ENCODE measurements at places on chromosomes 2 and 18. TPM values are rescaled to one million over a fixed set of nuclear protein-coding genes. Genes with fewer than 3 reads are reported as not detected.
A peak's percentile ranks its signal among the peaks of the same experiment; 100 is the strongest.

The SRD5A2 gene
- total RNA-seq: not detected

The RDH14 gene
- total RNA-seq: 22.3 TPM

The BMP10 gene
- total RNA-seq: not detected

The ITGA6 gene
- 40.5 TPM for total RNA-seq

The FAM237A gene
- total RNA-seq: not detected

The B3GNT7 gene
- 7.0 TPM for total RNA-seq

The ALLC gene
- total RNA-seq: not detected

The RGPD3 gene
- total RNA-seq: 0.09 TPM

GRCh38 chr2:221370076-221370856, 201.8 kb downstream of the EPHA4 start:
- DNase-seq: no peak

DNA sequence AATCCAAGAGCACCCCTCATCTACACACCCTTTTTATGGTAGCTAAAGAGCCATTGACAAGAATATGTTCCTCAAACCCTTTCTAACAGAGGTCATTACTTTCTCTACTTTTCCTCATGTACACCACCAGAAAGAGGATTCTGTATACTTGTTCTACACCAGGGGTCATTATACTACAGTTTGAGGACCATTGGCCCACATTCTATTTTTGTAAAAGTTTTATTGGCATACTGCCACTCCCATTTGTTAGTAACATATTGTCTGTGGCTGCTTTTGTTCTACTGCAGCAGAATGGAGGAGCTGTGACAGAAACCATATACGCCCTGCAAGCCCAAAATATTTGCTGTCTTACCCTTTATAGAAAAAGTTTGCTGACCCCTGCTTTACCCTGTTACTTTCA, 14.3 kb downstream of the HTR2B start:
- DNase-seq: no peak

DNA sequence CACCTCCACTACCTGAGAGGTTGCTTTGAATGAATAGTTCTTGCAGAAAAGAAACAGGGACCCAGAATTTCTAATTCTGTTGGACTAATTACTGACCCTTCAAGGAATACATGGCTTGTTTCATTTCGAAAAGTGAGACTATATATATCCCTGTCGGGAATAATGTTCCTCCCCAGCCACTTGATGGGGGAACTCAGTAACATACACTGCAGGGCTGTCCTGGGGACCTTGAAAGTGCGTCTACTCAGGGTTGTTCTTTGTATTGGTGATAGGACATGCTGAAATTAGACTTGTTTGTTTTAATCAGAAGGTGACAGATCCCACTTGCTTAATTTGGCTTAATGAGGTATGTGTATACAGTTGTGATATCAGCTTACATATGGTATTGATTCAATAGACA, 25.5 kb downstream of the MGAT5 start:
- no peak for DNase-seq

- DNase-seq: no peak
Observed at GRCh38 chr18:77111449-77111848, 21.1 kb downstream of the MBP start.

- DNase-seq: no peak
Observed at GRCh38 chr2:149924549-149925213, 337.1 kb upstream of the MMADHC start.

GRCh38 chr2:128750328-128751165, 431.9 kb upstream of the HS6ST1 start:
- DNase-seq: no peak

DNA sequence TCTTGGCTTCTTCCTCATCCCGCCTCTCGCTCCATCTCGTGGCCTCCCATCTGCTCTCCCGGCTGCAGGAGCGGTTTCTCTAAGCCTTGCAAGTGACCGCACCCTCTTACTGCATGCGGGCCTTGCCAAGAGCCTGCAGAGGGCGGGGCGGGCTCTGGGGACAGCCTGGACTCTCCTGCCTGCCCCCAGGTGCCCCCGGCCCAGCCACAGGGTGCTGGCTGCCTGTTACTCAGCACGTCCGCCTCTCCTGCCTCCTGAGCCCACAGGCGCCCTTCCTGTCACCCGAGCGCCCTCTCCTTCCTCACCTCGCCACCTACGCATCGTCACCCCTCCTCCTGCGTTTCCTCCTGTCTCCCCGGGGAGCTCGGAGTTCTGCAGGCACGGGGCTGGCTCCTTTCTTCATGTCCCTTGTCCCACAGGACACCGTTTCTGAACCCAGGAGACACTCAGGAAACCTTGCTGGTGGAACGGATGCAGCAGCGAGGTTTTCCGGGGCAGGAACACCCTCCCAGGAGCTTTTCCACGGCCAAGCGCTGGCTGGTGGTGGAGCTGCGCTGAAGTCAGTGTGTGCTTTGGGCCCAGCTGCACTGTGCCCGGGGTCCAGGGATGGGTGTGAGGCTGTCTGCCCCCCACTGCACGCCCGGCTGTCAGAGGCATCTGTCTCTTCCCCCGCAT, 28.5 kb downstream of the HPCAL1 start:
- DNase-seq: no peak

DNA sequence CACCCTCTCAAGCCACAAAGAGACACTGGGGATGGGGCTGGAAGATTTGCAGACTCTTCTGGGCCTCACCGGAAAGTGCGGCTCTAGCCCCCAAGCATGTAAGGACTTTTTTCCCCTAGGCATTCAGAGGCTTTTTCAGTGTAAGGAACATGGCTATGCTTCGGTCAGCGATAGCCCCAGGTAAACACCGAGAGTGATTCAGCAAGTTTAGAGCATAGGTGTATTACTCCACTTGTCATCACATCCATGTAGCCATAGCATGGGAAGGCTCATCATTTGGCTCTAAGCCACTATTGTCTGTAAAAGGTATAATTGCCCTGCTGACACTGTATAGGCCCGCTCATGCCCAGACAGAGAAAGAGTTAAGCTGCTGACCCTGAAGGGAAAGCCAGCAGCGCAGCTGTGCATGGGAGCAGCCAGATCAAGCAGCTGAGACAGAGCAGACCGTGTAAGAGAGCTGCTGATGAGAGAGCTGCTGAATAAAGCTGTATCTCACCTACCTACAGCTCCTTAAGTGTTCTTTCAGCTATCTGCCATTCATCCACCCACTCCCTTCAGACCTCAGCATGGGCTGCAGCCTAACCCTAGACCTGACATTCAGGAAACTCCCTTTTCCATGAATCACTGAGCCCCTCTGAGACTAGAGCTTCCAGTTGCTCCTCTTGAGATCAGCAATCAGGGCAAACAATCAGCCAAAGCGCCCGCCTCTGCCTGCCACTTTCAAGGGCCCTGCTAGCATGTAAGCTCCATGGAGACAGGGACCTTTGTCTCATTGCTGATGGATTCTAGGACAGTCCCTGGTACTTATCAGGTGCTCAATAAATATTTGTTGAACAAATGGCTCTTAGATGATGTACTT, 25.5 kb downstream of the LGALSL start:
- no peak for DNase-seq

- DNase-seq: no peak
Observed at GRCh38 chr18:26642440-26643348, 94.3 kb upstream of the KCTD1 start.

DNA sequence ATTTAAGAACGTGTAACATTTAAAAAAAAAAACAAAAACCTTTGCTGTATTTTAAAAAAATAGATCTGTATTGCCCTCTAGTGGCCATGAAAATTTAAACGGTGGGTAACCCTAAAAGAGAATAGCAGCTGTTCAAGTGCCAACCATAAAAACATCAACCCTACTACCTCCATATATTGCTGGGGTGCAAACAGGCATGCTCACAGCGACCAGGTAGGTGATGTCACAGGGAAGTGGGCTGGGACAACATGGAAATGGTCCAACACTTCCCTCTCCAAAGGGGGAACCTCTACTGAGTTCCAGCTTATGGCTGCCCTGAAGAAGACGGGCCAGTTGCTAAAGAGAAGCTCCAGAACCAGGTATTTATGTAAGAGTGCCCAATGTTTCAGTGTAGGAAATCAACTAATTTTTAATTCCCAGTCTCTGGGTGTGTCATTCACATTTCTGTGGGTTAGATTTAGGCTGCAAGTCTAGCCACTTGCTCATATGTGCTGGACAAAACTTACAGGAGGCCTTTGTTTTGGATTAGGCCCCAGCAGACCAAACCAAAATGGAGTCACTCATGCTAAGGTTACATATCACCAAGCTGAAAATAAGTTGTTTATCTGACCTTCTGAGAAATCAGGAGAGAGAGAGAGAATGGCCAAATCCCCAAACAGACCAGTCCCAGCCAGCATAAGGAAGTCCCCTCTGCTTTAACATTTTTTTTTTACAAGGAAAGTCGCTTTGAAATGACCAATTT, 54.5 kb downstream of the SKA1 start:
- DNase-seq: no peak

DNA sequence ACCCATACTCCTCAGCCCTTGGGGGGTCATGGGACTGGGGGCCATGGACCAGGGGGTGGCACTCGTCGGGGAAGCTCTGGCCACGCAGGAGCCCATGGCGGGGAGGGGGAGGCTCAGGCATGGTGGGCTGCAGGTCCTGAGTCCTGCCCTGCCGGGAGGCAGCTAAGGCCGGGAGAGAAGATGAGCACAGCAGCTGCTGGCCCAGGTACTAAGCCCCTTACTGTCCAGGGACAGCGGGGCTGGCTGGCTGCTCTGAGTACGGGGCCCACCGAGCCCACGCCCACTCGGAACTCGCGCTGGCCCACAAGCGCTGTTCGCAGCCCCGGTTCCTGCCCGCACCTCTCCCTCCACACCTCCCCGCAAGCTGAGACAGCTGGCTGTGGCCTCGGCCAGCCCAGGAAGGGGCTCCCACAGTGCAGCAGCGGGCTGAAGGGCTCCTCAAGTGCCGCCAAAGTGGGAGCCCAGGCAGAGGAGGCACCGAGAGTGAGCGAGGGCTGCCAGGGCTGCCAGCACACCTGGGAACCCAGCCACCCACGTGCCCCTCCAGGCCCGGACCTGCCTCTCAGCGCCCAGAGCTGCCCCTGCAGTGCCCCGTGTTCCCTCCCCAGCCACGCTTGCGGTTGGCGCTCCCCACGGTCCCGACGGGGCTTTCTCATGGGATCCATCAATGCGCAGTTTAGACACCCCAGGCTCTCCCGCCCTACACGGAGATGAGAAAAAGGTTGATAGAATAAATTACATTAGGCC, 33.6 kb upstream of the ZNF236 start:
- DNase-seq: no peak

GRCh38 chr2:9887513-9887912, 44.2 kb downstream of the TAF1B start:
- DNase-seq: no peak

DNA sequence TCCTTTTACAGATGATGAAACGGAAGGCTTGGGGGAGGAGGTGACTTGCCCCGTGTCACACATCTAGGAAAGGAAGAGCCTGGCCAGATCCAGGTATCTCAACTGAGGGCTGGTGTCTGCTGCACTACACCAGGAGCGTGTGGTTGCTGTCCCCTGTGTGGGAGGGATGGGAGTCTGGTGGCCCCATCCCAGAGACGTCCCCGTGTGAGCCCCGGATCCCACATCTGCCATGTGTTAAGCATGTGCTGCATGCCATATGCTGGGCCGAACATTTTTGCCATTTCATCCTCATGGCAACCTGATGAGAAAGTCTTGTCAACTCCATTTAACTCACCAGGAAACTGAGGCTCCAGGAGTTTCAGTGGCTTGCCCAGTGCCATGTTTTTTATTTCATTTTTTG, 4.2 kb downstream of the GAREM2 start:
- peak; percentile 19 for DNase-seq

GRCh38 chr2:235726554-235726953, 232.7 kb downstream of the AGAP1 start:
- no peak for DNase-seq

- no peak for DNase-seq
Observed at GRCh38 chr2:73386894-73387636, 1.4 kb downstream of the ALMS1 start.

- DNase-seq: no peak
Observed at GRCh38 chr2:208529796-208530195, 123.2 kb downstream of the PTH2R start.

DNA sequence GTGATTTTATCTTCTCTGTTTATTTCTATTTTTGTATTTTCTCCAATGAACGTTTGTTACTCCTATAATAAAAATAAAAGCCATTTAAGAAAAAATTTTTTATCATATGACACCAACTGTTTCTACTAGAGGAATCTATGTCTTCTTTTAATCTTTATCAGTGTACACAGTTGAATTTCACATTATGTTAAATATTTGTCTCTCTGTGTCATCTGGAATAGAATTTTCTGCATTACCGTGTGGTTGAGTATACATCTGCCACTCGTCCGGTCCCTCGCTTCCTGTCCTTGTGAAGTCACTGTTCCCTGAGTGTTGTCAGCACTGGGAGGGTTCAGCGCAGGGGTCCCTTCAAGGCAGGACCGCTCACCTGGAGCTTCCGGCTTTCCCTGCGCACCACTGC, 99.2 kb downstream of the LDLRAD4 start:
- no peak for DNase-seq

DNA sequence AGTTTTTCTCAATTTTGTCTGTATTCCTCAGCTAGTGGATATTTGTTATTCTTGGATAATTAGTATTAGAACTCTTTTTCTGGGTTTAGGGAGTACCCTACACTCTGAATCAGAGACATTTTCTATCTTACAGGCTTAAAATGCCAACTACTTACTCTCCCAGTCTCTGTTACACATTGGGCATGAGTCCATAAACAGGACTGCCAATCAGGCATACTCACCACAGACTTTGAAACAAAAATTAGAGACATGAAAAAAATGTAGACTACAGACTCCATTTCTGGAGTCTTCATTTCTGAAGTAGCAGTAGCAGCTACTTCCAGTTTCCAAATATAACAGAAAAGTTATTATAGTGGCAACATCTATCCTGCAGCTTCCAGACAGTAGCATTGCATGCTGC, 279.7 kb downstream of the MBD5 start:
- no peak for DNase-seq

DNA sequence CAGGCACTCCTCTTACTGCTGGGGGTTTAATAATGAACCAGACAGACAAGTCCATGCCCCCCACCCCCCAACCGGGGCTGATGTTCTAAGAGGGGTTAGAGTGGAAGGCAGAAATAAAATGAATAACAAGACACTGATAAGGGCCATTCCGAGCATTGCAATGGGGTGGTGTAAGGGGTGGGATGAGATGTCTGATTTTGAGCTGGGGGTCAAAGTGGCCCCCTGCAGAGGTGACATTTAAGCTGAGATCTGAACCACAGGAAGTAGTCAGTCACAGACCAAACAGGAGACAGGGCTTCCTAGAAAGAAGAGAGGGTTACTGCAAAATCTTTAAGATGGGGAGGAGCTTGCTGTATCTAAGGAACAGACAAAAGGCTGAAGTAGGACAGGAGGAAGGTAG, 180.6 kb upstream of the SH3BP4 start:
- DNase-seq: no peak

- no peak for DNase-seq
Observed at GRCh38 chr18:74137920-74138538, 9.6 kb downstream of the FBXO15 start.

GRCh38 chr18:9546468-9546867, 67.9 kb downstream of the PPP4R1 start:
- no peak for DNase-seq

GRCh38 chr18:22186484-22186971, 17.1 kb downstream of the GATA6 start:
- DNase-seq: no peak

DNA sequence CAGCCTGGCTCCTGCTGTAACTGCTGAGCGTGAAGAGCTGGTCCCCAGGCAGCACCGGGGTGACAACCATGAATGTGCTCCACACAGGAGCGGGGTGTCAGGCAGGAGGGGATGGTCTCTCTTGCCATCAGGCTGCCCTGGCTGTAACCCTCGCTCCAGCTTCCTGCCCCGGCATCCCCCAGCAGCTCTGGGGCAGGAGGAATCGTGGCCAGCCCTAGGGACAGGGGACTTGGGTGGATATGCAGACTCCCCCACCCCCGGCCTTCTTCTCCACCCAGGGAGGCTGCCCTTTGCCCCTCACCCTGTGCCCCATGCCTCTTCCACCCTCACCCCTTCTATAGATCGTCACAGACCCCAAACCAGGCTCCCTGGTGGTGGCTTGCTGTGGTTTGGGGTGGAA, 69.4 kb upstream of the SMAD7 start:
- DNase-seq: peak; percentile 36

Data from mesothelial cell of epicardium (in vitro differentiated cells).